Activated T-cell treated with anti-CD3 and anti-CD28 coated beads, Interleukin-2, amount 50 U/mL, for 72 hours (primary cell): ENCODE measurements at places on chromosomes 2 and 18. TPM values are rescaled to one million over a fixed set of nuclear protein-coding genes. Genes with fewer than 3 reads are reported as not detected.

- H3K27me3 ChIP-seq, result peaks cover 5% of the 10 kb centered on the region
- no peak overlapping the region for H3K27ac ChIP-seq
- DNase-seq, result no peak
- H3K4me3 ChIP-seq, result no peak overlapping the region
- H3K4me1 ChIP-seq, result no peaks in the 10 kb centered on the region
Measured at GRCh38 chr2:71689968-71690834, 236.8 kb downstream of the DYSF start.

RASGRP3 gene
- 3.8 TPM for total RNA-seq

SERPINB11 gene
- not detected for total RNA-seq

GRCh38 chr2:221808488-221808887, 236.4 kb upstream of the EPHA4 start:
- no peaks in the 10 kb centered on the region for H3K4me1 ChIP-seq
- no peak for DNase-seq
- no peaks in the 10 kb centered on the region for H3K36me3 ChIP-seq

DNA sequence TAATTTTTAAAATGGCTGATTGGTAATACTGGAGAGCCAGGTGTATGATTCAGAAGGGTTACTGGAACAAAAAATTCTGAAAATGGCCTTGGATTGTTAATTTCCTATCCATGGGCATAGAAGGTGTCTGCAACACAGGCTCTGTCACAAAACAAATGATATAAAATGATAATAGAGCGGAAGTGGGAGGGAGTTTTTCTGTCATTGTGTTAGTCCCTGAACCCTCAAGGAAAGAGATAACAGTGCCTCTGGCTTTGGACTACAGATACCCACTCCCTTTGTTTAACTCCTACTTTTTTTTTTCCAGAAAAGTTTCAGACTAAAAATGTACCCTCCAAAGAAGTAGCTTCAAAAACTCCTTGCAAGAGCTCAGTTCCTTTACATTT, 28.0 kb upstream of the YES1 start:
- peaks cover 9% of the 10 kb centered on the region for H3K4me1 ChIP-seq
- no peak for DNase-seq
- no peak overlapping the region for H3K27ac ChIP-seq

GRCh38 chr2:180542511-180542910, 437.9 kb upstream of the UBE2E3 start:
- H3K27ac ChIP-seq, result no peak overlapping the region
- no peak for DNase-seq
- no peaks in the 10 kb centered on the region for H3K4me1 ChIP-seq
- H3K27me3 ChIP-seq, result no peaks in the 10 kb centered on the region

ADRA2B gene
- total RNA-seq, result 2.1 TPM

DNA sequence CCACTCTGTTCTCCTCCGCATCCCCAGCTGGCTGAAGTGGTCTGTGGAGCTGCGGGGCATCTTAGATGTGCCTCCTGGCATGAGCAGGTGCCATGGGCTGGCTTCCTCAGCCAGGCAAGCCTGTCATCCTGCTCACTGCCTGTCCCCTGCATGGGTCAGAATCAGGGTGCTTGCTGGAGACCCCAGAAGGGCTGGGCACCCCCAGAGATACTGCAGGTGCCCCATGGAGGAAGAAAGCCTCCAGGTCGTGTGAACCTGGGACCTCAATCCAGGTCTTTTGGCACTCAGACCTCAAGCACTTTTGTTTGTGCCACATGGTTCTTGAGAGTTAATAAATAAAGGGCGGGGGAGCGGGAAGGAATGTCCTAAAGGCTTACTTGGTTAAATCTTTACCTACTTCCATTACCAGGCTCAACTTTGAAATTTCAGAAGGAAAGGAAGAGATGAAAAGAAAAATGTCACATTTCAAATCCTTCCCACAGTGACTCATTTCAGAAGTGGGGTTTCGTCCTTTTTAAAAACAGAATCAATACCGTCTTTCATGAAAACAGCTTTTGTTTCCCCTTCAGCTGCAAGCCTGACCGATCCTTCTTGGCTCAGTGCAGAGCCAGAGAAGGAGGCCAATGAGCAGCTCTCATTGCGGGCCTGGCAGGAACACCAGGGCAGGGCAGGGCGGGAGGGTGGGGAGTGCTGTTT, 69.9 kb downstream of the RHOB start:
- H3K4me3 ChIP-seq, result no peak overlapping the region
- H3K36me3 ChIP-seq, result peaks cover 3% of the 10 kb centered on the region
- H3K27me3 ChIP-seq, result peaks cover 9% of the 10 kb centered on the region
- H3K4me1 ChIP-seq, result peaks cover 6% of the 10 kb centered on the region
- DNase-seq, result no peak

FLACC1 gene
- 3.7 TPM for total RNA-seq
